Activated naive CD8-positive, alpha-beta T cell treated with anti-CD3 and anti-CD28 coated beads, Interleukin-2, amount 10 ng/mL, durations not matched to agents 7 days and 5 days (primary cell): ENCODE measurements at places on chromosomes 13 and 19.

DNA sequence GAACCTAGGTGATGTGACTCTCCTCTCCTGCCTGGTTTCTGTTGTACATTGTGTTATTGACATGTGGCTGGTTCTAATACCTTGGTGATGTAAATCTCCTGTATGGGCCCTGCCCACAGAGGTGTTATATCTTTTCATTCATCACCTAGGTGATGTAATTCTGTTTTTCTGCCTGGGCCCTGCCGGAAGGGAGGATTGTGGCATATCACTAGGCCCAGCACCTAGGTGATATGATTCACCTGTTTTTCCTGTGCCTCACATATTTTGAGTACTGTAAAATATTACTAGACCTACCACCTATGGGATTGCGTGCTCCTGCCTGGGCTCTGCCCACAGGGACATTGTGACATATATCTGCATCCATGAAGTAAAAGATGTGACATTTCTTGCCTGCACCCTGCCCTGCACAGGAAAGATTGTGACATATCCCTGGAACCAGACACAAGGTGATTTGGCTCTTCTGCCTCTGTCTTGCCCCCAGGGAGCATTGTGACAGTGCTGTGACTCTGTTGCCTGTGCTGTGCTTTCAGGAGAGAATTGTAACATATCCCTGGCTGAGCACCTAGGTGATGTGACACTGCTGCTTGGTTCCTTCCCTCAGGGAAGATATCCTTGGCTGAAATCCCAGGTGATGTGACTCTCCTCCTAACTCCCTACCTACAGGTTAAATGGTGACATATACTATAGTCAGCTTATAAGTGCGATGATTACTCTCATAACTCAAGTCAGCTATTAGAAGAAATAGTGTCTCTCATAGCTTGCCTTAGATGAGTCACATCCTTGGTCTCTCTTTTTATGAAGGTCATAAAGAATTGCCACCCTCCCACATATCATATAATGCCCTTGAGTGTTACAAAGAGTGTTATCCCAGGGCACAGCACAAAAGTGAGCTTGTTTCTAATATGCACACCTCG lies 13.3 kb upstream of the ZNF681 start:
- H3K27ac ChIP-seq = no peak overlapping the region
- no peak for DNase-seq
- peaks cover 67% of the 10 kb centered on the region for H3K36me3 ChIP-seq
- no peak overlapping the region for H3K4me3 ChIP-seq

DNA sequence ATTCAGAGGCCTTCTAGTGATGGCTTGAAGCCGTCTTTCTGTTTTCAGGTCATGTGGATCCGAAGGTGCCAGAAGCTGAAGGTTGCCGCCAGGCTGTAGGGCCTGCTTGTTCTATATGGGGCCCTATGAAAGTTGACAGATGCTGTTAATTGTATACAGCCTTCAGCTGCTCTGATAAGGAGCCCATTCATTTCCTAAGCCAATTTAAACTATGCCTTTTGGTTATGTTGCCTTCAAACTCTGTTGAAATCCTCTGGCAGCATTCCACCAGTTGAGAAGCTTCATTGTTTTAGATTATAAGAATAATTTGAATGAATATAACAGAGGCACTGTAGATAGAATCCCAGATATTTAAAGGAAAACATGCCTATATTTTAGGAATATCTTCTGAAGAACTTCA lies 34.4 kb downstream of the RAP2A start:
- H3K36me3 ChIP-seq = peaks cover 16% of the 10 kb centered on the region
- no peak for DNase-seq

DNA sequence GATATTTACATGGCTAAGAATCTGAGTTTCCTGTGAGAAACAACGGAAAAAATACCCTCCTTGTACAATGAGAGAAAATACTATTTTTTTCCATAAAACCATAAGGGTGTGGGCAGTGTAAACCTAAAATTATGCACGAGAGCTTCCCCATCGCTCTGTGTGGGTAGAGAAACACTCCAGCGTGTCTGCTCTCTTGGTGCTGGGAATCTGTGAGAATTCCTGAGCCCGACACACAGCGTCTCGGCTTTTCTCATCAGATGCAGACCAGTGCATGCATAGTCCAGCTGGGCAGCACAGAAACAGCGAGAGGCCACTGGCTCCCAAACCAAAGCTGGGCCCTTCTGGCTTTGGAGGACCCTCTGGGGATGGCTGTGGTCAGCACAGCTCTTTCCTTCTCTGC lies 12.0 kb downstream of the PLPP2 start:
- no peaks in the 10 kb centered on the region for H3K4me1 ChIP-seq
- DNase-seq = no peak
- no peaks in the 10 kb centered on the region for H3K36me3 ChIP-seq
- peaks cover 10% of the 10 kb centered on the region for H3K27me3 ChIP-seq
- no peak overlapping the region for H3K4me3 ChIP-seq

DNA sequence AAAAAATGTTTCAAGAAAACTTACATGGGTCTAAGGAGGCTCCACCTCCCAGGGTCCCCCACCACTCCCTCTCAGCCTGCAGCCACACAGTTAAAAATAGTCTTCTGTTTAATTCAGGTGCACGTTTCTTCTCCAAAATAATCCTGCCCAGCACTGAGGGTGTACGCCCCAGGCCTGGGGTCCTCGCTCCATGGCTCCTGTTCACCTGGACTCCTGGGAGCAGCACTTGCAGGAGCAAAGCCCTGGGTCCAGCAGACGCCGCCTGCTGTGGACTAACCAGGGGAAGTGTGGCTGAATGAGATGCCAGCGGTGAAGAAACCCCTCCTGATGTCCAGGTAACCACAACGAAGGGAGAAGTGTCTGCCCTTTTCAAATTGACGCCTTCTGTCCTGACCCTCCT lies 41.3 kb upstream of the CD33 start:
- H3K36me3 ChIP-seq = no peaks in the 10 kb centered on the region
- no peak overlapping the region for H3K27ac ChIP-seq
- DNase-seq = no peak
- H3K4me1 ChIP-seq = peaks cover 6% of the 10 kb centered on the region

- no peak for DNase-seq
- H3K36me3 ChIP-seq = peaks cover 19% of the 10 kb centered on the region
These were observed 6.1 kb downstream of the STK11 start for GRCh38 chr19:1211494-1212234.
